ENCODE measurements at places on chromosomes 6 and 20. TPM values are rescaled to one million over a fixed set of nuclear protein-coding genes. Genes with fewer than 3 reads are reported as not detected.

The TREML4 gene
- 0.25 TPM for polyA plus RNA-seq

The APOBEC2 gene
- polyA plus RNA-seq: 7.0 TPM

- no peak for DNase-seq
Measured at GRCh38 chr20:50251383-50251748, 60.7 kb downstream of the CEBPB start.

DNA sequence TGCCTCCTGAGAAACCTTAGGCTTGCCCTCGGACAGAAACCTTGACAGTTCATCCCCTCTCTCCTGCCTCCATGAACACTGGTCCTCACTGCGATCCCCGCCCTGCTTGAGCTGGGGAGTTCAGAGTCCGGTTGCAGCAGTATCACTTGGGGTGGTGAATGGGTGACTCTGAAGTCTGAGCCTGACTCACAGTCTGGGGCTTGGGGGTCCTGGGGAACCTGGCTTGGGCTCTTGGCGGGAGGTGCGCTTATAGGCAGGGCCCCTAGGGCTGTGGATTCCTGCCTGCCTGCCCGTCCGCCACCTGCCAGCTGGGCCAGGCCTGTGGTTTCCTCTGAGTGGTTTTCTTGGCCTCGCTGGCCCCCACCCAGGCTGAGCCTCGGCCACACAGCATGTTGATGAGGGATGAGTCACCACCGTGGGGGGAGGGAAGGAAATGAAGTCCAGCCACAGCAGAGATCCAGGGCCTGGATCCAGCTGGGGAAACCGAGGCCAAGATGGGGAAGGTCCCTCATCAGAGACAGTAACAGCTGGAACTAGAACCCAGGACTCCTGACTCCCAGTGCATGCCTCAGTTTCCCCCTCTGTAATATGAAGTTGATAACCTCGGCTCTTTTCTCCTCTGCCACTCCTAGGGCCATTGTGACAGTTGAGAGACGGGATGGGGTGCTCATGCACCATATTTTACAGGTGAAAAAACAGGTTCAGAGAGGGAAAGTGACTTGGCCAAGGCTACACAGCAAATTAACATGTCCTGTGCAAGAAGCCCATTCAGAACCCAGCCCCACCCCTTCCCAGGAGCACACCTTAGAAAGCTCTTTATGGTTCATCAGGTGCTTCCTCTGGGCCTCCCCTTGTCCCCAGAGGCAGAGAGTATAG, 9.2 kb downstream of the FOXS1 start:
- no peak for DNase-seq

The ACSS2 gene
- 26.1 TPM for polyA plus RNA-seq

The SOX18 gene
- polyA plus RNA-seq: 17.2 TPM

The CCHCR1 gene
- polyA plus RNA-seq: 24.5 TPM

DNA sequence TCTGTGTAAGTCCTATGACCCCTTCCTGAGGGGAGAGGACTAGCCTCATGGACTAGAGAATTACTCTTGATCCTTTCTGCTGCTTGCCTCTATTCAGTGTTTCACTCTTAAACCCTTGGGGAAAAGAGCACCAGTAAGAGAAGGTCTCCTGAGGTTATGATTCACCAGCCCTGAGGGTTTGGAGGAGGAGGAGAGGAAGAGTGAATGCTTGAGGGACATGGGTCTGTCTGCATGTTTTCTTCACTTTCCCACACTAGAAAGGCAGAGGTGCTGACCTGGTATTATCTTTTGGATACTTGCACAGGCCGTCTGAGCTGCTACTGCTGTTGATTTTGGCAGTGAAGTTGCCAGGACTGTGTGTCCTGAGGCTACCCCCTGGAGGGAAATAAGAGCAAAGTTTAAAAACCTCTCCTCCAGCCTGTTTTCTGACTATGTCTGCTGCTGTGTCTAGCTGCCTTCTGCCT, 78.3 kb downstream of the CD109 start:
- DNase-seq: no peak

DNA sequence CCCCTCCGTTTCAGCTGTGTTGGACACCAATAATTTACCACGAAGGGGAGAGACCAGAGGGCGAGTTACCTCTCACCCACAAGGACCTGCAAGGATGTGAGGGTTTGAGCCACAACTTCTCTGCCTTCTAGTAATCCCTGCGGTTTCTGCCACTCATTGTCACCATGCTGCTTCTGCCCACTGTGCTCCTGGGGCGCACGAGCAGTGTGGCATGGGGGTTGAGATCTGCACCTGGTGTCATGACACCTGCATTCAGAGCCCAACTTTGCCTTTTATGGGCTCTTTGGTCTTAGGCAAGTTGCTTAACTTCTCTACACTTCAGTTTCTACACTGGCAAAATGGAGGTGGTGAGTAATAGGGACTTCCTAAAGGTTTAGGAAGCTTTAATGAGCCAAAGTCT, 84.9 kb downstream of the SOBP start:
- no peak for DNase-seq

The SAMD3 gene
- 9.6 TPM for polyA plus RNA-seq

- no peak for DNase-seq
Measured at GRCh38 chr6:20793174-20793573, 258.9 kb downstream of the CDKAL1 start.

DNA sequence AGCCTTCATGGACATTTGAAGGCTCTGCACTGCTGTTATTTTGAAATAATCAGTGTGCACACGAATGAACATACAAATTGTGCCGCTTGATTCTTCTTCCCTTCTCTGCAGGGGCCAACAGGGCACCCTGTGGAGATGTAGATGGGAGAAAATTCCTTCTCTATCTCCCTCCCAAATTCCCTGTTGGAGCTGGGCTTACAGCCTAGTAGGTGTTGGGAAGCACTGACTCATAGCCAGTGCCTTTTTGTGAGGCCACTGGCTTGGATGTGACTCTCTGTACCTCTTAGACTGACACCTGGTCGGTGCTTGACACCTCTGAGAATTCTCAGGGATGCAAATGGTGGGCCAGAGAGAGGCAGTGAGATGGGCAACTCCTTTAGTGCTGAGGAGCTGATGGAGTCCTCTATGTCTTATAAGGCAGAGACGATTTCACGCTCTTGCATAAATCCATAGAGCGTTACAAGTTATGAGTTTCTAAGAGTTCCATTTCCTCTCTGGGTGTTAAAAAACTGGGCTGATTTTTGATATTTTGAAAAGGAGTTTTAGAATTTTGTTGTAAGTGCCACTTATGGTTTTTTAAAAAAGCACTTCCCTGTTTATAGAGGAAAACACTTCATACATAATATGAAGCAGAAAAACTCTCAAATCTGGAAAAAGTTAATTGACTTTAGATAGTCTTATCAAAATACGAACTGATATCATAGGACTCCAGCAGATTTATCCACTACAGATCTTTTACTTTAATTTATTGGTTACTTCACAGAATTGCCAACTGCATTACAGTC, 89.8 kb upstream of the MAP3K7 start:
- no peak for DNase-seq

DNA sequence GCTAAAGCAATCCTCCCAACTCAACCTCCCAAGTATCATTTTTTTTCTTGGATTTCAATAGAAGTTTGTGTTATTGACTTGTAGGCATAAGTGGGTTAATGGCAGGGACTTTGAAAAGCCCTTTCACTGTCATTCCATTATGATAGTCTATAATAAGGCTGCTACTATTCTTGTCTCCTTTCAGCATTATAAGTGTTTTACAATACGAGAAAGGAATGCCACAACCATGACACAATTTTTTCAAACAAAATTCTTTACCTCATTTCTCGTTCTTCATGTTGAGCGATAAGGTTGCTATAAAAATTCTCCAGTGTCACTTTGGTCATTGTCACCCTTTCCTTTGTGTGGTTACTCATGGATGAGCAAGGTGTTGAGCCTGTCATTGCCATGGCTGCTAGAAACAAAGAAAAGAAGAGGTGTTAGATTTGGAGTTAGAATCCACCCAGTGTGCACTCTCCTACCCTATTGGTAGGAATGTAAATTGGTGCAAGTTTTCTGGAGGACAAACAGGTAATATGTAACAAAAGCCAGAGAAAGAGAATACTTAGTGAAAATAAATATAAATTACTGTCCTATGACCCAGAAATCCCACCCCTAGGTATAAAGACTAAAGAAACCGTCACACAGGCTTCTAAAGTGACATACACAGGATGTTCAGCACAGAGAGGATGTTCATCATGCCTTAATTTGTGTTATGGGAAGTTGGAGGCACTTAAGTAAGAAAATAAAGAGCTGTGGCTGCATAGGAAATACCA, 7.3 kb downstream of the STK38 start:
- DNase-seq: no peak

GRCh38 chr6:118325220-118325860, 222.8 kb upstream of the PLN start:
- no peak for DNase-seq

DNA sequence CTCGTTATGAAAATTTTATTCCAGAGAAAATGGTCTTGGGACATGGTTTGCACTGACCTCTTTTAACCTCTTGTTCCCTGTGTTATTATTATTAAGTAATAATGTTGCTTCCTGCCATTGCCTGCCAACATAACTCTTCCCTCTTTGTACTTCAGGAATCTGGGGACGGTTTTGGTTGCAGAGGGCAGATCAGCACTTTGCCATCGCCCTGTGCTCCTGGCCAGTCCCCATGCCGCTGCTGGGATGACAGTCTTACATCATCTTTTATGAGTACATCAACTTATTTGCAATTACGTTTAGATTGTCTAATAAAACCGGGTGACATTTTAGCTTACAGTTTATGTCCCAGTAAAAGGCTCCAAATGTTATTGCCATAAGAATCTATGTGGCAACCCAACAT, 157.2 kb downstream of the CDH26 start:
- no peak for DNase-seq

DNA sequence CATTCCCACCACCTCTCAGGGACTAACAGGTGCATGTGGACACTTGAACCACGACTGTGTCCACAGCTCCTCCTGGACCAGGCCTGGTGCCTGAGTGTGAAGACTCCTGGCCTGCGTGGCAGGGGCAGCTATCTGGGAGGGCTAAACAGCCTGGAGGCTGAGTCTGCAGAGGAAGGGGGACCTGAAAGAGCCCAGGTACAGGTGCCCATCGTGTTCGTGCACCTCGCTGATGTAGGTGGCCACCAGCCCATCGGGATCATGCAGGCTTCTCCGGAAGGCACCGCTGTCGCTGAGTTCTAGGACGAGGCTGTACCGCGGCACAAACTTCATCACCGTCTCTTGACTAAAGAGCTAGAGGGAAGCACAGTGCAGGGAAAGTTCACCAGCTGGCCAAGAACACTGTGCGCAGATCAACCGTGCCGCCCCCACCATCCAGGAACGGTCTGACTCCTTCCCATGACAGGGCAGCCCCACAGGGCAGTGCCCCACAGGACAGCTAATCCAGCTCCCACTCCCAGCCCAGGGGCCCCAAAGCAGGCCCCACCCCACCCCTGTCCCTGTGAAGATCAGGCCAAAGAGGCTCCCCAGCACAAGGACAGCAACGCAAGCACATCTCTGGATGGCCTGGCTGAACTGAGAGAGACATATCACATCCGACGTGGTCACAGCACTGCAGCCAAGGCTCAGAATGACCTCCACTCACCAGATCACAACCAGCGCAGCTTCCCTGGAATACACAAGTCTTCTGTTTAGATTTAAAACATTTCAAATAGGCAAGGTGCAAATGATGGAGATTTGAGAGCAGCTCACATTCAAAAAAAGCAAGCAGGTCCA, 14.8 kb downstream of the CST7 start:
- DNase-seq: no peak

- peak; percentile 33 for DNase-seq
Measured at GRCh38 chr20:13430346-13431002, 208.3 kb downstream of the TASP1 start.
